ENCODE measurements at places on chromosomes 3 and 15. TPM values are rescaled to one million over a fixed set of nuclear protein-coding genes. Genes with fewer than 3 reads are reported as not detected.
A peak's percentile ranks its signal among the peaks of the same experiment; 100 is the strongest.

- H3K4me3 ChIP-seq: no peak overlapping the region
- no peaks in the 10 kb centered on the region for H3K27me3 ChIP-seq
- no peak for DNase-seq
These were observed 46.3 kb upstream of the ACKR4 start for GRCh38 chr3:132550579-132551305.

The C3orf20 gene
- total RNA-seq: not detected

The HAPLN3 gene
- total RNA-seq: 3.6 TPM

GRCh38 chr3:126082362-126083137 lies 1.4 kb downstream of the SLC41A3 start:
- no peaks in the 10 kb centered on the region for H3K27me3 ChIP-seq
- H3K36me3 ChIP-seq: no peaks in the 10 kb centered on the region
- peaks cover 25% of the 10 kb centered on the region for H3K4me1 ChIP-seq
- H3K27ac ChIP-seq: peak overlapping the region; percentile 92

DNA sequence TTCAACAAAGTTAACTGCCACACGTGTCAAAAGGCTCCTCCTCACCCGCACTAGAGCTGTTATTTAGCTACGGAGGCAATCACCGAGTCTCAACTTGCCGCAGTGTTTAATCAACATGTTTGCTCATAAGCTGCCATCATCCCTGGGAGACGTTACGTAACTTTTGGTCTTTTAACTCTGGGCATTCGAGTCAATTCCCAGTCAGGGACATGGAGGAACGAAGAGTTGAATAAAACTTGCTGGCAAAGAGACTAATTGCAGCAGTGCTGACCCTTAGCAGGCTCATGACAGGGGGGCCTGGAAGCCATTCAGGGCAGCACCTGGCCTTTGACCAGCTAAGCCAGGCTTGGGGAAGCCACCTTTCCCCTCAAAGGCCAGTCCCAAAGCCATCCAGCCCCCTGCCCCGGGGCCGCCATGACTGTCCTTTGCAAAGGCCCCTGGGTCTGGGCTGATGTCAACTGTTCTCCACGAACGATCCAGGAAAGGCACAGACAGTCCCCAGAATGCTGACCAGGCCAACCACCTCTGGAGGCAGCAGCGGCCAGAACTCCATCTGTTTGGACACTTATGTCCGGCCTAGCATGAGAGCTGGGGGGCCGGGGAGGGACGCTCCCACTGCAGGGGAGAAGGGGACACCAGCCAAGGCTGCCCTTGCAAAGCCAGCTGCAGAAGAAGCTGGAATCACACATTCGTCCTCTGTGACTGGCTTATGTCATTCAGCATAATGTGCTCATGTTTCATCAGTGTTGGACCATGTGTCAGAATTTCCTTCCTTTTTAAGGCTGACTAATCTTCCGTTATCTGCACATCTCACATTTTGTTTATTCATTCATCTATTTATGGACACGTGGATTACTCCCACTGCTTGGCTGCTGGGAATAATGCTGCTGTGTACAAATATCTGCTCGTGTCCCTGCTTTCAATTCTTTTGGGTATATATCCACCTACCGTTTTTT lies 43.7 kb downstream of the PCSK6 start:
- H3K4me3 ChIP-seq: no peak overlapping the region
- H3K4me1 ChIP-seq: no peaks in the 10 kb centered on the region
- DNase-seq: peak; percentile 80

The CPB1 gene
- total RNA-seq: not detected

Measured in right atrium auricular region (tissue), 2 donors.